ENCODE measurements at places on chromosomes 7 and 10. TPM values are rescaled to one million over a fixed set of nuclear protein-coding genes. Genes with fewer than 3 reads are reported as not detected.

Gene SPDYE2
- total RNA-seq: not detected

GRCh38 chr7:80324032-80324431 is 187.8 kb downstream of the GNAT3 start:
- no peak for DNase-seq

Gene PON2
- total RNA-seq: 123 TPM

Gene TAS2R40
- not detected for total RNA-seq

GRCh38 chr7:853366-854117 is 21.3 kb downstream of the SUN1 start:
- DNase-seq: no peak

DNA sequence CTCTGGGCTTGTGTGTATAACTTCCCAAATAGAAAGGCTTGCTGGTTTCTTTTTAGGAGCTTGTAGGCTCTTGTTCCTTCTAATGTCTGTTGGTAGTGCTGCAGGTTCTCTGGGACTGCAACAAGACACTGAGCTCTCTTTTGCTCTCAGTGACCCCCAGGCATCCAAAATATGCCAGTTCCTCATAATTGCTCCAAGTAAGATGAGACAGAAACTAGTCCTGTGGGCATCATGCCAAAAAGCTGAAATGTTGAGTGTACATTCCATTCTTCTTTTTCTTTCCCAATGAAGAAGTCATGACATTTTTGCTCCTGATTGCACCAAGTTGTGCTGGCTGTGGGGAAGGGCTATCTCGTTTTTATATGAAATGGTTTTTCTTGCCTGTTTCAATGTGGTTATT is 7.1 kb upstream of the BTBD16 start:
- no peak for DNase-seq

GRCh38 chr7:99143521-99143852 is 421 bp downstream of the SMURF1 start:
- DNase-seq: no peak

DNA sequence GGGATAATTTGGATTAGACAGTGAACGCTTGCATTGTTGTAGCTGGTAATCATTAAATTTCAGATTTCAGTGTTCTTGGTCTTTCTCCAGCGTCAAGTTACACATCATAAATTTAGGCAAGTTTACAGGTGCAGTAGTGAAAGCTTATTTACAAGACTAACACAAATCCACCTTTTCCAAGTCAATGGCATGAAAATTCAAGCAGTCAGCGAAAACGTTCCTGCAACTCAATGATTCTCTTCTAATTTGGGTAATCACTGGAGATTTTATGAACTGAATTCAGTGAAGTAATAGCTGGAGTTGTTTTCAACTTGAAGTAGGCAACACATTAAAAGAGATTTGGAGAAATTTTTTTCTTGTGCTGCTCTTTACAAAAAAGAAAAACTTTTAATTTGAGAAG is 17.9 kb downstream of the BCAP29 start:
- no peak for DNase-seq

Gene FANK1
- total RNA-seq: 12.5 TPM

DNA sequence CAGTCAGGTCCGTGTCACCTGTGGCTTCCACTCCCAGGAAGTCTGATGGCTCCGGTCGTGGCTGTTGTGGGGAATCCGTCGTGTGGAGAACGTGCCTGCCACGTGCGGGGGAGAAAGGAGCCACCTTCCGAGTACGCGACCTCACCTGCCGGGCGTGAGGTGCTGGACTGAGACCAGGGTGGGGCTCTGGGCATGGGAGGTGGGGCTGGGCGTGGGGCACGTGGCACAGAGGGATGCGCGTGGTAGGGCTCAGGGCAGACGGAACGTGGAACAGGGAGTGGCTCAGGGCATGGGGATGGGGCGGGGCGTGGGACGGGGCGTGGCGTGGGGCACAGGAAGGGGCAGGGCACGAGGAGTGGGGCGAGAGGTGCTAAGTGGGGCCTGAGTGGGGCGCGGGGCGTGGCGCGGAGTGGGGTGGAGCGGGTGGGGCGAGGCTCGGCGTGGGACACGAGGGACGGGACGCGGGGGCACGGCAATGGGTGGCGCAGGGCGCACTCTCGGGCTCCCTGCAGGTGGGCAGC is 64.8 kb downstream of the C10orf143 start:
- DNase-seq: no peak

- no peak for DNase-seq
Measured at GRCh38 chr7:112765105-112765504, 25.1 kb downstream of the TMEM168 start.

GRCh38 chr7:116988363-116988989 is 35.2 kb downstream of the ST7 start:
- DNase-seq: no peak

All from neural progenitor cell (in vitro differentiated cells).